ENCODE measurements at places on chromosomes 6 and 20. TPM values are rescaled to one million over a fixed set of nuclear protein-coding genes. Genes with fewer than 3 reads are reported as not detected.
A peak's percentile ranks its signal among the peaks of the same experiment; 100 is the strongest.

RAET1G gene
- total RNA-seq, result 1.9 TPM

DNA sequence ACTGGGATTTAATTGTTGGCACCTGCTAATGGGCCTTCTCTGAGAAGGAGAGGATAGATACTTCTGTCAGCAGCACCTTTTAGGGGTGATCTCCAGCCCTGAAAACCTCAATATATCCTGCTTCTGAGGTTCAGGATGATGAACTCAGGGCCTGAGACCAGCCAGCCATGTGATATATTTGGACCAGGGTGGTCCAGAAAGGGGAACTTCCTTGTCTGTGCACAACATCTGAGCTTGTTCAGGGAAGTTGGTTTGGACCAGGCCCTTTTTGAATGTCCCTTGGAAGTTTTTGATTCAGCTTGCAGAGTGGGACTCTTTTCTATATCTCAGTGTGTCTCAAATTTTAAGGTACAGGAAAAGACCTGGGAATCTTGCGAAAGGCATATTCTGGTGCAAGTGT lies 85.8 kb downstream of the GFRA4 start:
- DNase-seq, result no peak
- H3K4me3 ChIP-seq, result no peak overlapping the region
- H3K4me1 ChIP-seq, result no peaks in the 10 kb centered on the region

ZSCAN9 gene
- 7.0 TPM for total RNA-seq

LY6G6D gene
- not detected for total RNA-seq

REM1 gene
- total RNA-seq, result 1.6 TPM

HLA-DOB gene
- total RNA-seq, result 0.25 TPM

EZR gene
- total RNA-seq, result 222 TPM

GRCh38 chr20:49712646-49712995 lies 1.1 kb downstream of the B4GALT5 start:
- H3K4me1 ChIP-seq, result peaks cover 5% of the 10 kb centered on the region
- peak overlapping the region; percentile 98 for H3K4me3 ChIP-seq
- H3K27ac ChIP-seq, result peak overlapping the region; percentile 92
- DNase-seq, result no peak

GRCh38 chr6:139249395-139249794 lies 42.4 kb downstream of the TXLNB start:
- no peak overlapping the region for H3K4me3 ChIP-seq
- no peak for DNase-seq
- H3K27ac ChIP-seq, result no peak overlapping the region

DNA sequence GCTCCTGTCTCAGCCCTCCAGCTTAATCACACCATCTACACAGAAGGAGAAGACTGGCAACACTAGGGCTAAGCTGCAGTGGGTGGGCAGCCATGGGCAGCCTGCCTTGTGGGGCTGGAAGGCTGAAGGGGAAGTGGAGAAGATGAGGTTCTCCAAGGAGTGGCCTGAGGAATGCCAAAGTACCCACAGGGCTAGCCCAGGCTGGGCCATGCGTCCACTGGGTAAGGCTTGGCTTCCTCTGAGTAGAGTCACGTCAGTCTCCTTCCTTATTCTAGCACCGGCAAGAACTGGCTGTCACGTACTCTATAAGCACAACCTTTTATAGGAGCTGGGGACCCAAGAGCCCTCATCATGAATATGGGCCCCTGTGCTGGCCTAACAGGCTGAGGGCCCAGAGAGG lies 110.6 kb upstream of the SIRPA start:
- no peak for DNase-seq
- no peak overlapping the region for H3K27ac ChIP-seq
- H3K36me3 ChIP-seq, result no peaks in the 10 kb centered on the region
- peaks cover 2% of the 10 kb centered on the region for H3K27me3 ChIP-seq

- no peak overlapping the region for H3K4me3 ChIP-seq
- DNase-seq, result no peak
- no peaks in the 10 kb centered on the region for H3K27me3 ChIP-seq
- peaks cover 15% of the 10 kb centered on the region for H3K4me1 ChIP-seq
- no peak overlapping the region for H3K27ac ChIP-seq
These were observed 3.2 kb downstream of the PCMT1 start for GRCh38 chr6:149752600-149753373.

MMUT gene
- total RNA-seq, result 25.2 TPM

DNA sequence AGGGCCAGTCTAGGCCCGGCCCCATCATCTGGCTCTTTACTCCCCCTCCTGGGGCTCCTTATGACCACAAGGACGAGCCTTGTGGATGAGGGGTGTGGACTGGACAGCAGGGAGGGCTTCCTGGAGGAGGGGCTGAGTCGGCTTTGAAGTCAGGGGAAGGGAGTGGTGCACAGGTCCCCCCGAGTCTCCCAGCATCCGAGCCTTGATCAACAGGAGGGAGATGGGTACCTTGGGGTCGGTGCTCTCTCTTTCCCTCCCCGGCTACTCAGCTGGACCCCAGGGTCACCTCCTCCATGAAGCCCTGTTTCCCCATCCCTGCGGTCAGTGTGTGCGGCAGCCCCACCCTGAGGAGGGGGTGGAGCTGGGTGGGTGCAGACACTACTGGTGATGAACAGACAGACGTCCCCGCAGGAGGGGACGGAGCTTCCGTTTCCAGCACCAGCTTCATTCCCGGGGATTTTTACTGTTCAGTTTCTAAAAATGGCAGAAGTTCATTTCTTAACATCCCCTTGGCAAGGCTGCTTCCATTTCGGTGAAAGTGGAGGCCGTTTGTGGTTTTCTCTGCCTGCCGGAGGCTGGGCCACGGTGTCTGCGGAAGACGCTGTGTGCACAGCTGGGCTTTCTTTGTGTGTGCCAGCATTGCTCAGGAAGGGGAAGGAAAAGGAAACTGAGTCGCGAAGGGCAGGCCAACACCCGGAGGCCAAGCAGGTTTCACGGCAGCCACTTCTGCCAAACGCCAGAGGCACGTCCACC lies 19.6 kb downstream of the NTSR1 start:
- no peak overlapping the region for H3K4me3 ChIP-seq
- peak; percentile 26 for DNase-seq
- no peaks in the 10 kb centered on the region for H3K4me1 ChIP-seq

- DNase-seq, result no peak
- no peak overlapping the region for H3K27ac ChIP-seq
- H3K27me3 ChIP-seq, result no peaks in the 10 kb centered on the region
- H3K4me3 ChIP-seq, result no peak overlapping the region
- no peaks in the 10 kb centered on the region for H3K4me1 ChIP-seq
These were observed 52.1 kb downstream of the RIPOR2 start for GRCh38 chr6:24883618-24884017.

DNA sequence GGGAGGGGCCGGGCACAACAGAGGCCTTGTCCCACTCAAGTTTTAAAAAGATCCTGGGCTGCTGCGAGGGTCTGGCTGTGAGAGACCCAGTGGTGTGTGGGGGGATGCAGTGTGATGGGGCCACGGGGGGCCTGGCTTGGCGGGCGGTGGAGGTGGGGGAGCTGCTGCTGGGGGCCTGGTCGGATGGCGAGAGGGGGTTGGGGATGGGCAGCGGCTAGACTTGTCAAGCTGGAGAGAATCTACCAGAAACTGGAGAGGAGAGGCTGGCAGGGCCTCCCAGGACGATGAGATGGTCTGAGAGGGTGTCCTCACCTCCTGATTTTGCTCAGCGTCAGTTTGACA lies 5.1 kb downstream of the RPS21 start:
- peaks cover 7% of the 10 kb centered on the region for H3K36me3 ChIP-seq
- H3K27ac ChIP-seq, result no peak overlapping the region

DNA sequence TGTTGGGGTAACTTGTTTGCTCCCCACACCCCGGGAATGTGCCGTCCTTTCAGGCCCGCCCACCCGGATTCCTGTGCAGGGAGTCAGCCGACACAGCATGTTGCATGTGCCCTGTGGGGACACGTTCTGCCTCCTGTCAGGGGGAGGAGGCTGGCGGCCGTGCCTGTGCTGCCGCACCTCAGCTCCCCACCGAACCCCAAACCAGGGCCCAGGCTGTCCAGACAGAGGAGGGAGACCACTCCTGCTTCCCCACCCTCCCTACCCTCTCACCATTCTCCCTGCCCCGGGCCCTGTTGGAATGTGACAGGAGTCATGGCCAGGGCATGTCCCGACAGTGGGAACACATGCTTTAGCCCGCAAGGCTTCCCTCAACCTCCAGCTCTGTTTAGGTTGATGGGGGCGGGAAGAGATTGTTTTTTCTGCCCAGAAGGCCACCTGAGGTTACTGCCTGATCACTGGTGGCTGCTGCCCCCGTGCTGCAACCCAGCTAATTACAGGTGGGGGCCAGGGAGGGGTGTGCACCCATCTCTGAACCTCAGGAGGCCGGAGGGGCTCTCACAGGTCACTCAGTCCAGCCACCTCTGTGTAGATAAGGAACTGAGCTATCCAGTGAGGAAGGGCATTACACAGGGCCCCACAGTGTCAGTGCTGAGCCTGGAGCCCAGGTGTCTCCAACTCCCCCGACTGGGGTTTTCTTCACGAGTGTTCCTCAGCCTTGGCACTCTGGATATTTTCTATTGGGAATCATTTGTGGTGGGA lies 13.6 kb downstream of the LRRC73 start:
- peaks cover 29% of the 10 kb centered on the region for H3K4me1 ChIP-seq
- H3K27ac ChIP-seq, result no peak overlapping the region
- DNase-seq, result no peak
- H3K36me3 ChIP-seq, result peaks cover 40% of the 10 kb centered on the region
- H3K27me3 ChIP-seq, result no peaks in the 10 kb centered on the region

RIMS4 gene
- 0.59 TPM for total RNA-seq

DNA sequence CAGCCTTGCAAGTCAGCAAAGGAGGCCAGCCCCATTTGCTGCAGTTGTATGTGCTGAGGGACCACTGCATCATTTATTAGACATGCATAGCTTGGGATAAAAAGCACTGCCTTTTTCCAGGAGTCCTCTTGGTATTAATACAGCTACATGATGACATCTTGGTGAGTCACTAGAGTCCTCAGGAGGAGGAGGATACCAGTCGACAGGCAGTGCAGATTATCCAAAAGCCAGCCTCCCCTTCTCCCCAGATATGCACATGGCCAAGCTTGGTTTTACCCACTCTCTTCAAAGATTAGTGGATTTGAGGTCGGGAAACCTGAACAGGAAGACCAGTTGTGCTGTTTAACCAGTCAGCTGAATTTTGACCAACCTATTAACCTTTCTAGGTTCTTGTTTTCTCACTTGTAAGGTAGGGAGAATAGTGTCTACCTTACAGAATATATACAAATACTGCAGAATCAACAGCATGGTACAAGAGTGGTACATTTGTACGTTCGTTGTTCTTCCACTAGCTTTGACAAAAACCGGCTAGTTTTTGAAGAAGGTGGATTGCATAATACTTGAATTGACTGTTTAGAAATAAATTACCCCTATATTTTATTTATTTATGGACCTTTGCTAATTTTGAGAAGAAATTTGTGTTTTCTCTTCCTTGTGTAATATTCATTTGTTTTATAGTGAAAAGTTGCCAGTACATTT lies 31.9 kb downstream of the VAPB start:
- H3K36me3 ChIP-seq, result peaks cover 57% of the 10 kb centered on the region
- no peak for DNase-seq
- peaks cover 5% of the 10 kb centered on the region for H3K4me1 ChIP-seq
- H3K4me3 ChIP-seq, result no peak overlapping the region
- no peak overlapping the region for H3K27ac ChIP-seq
- H3K27me3 ChIP-seq, result no peaks in the 10 kb centered on the region

GRCh38 chr6:138271451-138271850 lies 53.2 kb upstream of the PBOV1 start:
- H3K27me3 ChIP-seq, result no peaks in the 10 kb centered on the region
- H3K27ac ChIP-seq, result no peak overlapping the region
- H3K36me3 ChIP-seq, result no peaks in the 10 kb centered on the region

GRCh38 chr20:57024849-57025248 lies 241.6 kb downstream of the BMP7 start:
- no peak overlapping the region for H3K4me3 ChIP-seq
- H3K27me3 ChIP-seq, result peaks cover 13% of the 10 kb centered on the region
- no peaks in the 10 kb centered on the region for H3K36me3 ChIP-seq
- H3K4me1 ChIP-seq, result no peaks in the 10 kb centered on the region
- no peak for DNase-seq
- no peak overlapping the region for H3K27ac ChIP-seq

- no peaks in the 10 kb centered on the region for H3K4me1 ChIP-seq
- H3K27ac ChIP-seq, result peak overlapping the region; percentile 18
- H3K36me3 ChIP-seq, result no peaks in the 10 kb centered on the region
- H3K4me3 ChIP-seq, result peak overlapping the region; percentile 0
- H3K27me3 ChIP-seq, result no peaks in the 10 kb centered on the region
These were observed 399.7 kb downstream of the COL12A1 start for GRCh38 chr6:74805916-74806696.

GRCh38 chr6:108627692-108628550 lies 67.2 kb downstream of the FOXO3 start:
- H3K36me3 ChIP-seq, result no peaks in the 10 kb centered on the region
- H3K4me1 ChIP-seq, result peaks cover 77% of the 10 kb centered on the region
- H3K27ac ChIP-seq, result no peak overlapping the region

- no peaks in the 10 kb centered on the region for H3K36me3 ChIP-seq
- no peak overlapping the region for H3K4me3 ChIP-seq
- DNase-seq, result no peak
- no peaks in the 10 kb centered on the region for H3K27me3 ChIP-seq
- H3K27ac ChIP-seq, result no peak overlapping the region
These were observed 314.6 kb downstream of the ZFAND3 start for GRCh38 chr6:38133932-38134703.

DNA sequence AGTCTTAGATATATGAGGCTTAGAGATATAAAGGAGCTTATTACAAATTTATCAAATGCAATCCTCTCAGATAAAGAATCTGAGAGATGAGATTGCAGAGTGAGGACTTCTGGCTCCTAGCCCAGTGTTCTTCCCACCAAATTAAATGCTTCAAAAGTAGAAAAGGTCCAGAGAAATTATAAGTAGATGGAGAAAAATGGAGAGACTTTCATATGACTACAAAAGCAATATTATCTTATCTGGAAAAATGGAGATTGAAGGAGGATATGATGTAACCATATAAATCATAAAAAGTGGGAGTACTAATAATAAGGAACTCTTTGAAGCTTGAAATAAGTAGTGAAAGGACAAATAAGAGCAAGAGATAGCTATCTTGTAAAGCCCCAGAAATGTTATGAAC lies 2.8 kb downstream of the KCTD20 start:
- H3K4me3 ChIP-seq, result no peak overlapping the region
- H3K27ac ChIP-seq, result no peak overlapping the region
- no peaks in the 10 kb centered on the region for H3K36me3 ChIP-seq

DNA sequence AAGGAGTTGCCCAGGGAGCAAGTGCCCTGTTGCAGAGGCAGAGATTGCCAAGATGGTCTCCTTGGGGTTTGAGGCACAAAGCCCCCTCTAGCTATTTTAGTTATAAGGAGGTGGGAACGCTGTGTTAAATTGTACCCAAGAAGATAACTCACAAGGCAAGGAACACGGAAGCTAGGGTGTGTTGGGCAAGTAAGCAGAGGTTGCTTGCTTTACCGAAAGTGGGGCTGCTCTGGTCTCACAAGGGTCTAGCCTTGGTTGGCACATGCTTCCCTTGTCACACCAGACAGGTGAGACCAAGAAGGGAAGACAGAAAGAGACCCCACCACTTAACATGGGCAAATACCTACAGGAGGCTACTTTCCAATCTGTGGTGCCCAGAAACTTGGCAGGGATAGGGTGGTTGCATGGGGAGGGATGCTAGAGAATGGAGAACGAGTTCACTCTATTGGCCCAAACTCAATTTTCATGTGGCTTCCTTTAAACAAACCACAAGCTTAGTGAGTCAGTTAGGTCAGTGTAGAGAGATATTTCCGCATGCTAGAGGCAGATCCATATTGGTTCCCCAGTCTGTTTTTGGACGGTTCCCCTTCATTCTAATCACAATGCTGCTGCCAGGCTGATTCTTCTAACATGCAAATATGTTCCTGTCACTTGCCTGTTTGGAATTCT lies 42.4 kb downstream of the PLAGL1 start:
- H3K27me3 ChIP-seq, result no peaks in the 10 kb centered on the region
- H3K36me3 ChIP-seq, result no peaks in the 10 kb centered on the region
- H3K4me3 ChIP-seq, result no peak overlapping the region
- no peak for DNase-seq
- peak overlapping the region; percentile 64 for H3K27ac ChIP-seq

All from heart left ventricle (tissue), 16 donors.